NCI-H1048 (cell line): ENCODE measurements at places on chromosomes 1 and 21.

- DNase-seq, result no peak
These were observed 32.3 kb downstream of the SYF2 start for GRCh38 chr1:25199819-25200620.

GRCh38 chr1:36516372-36517010 is 33.8 kb upstream of the CSF3R start:
- DNase-seq, result no peak

GRCh38 chr1:158366783-158367182 is 13.1 kb downstream of the CD1E start:
- DNase-seq, result no peak

DNA sequence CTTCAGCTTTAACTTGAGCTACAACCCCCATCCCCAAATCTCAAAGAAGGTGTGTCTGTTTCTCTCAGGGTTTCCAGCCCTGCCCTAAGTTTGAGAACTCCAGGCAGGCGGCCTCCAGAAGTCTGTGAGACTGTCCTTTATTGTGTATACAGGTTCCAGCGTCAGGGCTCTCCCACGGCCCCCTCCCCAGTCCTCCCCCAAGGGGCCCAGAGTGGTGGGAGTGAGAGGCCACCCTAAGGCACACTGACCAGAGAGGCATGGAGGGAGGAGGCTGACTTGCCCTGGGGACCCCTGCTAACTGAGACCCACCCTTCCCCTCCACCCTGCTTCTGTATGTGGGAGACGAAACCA is 4.0 kb downstream of the HSPB7 start:
- no peak for DNase-seq

DNA sequence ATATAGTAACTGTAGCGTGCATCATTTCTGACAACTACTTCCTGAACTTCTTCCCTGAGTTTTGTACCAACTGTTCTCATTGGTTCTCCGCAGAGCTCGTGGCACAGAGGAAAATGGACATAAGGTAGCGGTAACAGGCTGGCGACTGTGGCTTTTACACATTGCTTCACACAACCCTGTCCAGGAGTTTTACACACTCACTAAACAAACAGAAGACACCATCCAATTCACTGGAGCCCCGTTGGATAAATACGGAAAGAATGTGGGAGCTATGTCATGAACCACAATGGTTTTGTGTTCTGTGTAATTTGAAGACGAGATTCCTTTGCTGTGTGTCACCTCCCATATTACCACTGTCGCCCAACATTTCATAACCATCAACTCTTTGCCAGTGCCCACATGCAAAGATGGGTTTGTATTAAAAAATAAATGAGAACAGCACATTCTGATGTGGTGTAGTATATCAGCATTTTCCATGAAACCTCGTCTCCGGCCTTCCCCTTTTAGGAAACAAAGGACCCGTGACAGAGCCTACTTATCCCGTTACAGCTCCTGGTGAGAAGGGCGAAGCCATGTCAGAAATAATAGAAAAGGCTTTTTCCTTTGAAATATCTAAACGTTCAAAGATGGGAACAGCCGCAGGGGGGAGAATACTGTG is 47.4 kb upstream of the ENAH start:
- DNase-seq, result peak; percentile 43

GRCh38 chr1:85316321-85316720 is 39.9 kb upstream of the BCL10 start:
- no peak for DNase-seq

- no peak for DNase-seq
These were observed 55.6 kb downstream of the UCK2 start for GRCh38 chr1:165883056-165883455.

- DNase-seq, result no peak
These were observed 13.1 kb downstream of the ICMT start for GRCh38 chr1:6222636-6223035.

- DNase-seq, result no peak
These were observed 26.6 kb downstream of the IL6R start for GRCh38 chr1:154431586-154432373.
